Left renal pelvis (tissue), 4 donors: ENCODE measurements at places on chromosomes 4 and X.

- DNase-seq: no peak
Observed at GRCh38 chr4:7662507-7662846, 227.7 kb upstream of the PSAPL1 start.

- DNase-seq: no peak
Observed at GRCh38 chr4:143084566-143084965, 100.2 kb upstream of the USP38 start.

- DNase-seq: no peak
Observed at GRCh38 chr4:100289530-100289888, 99.2 kb upstream of the DDIT4L start.

- DNase-seq: no peak
Observed at GRCh38 chr4:62260254-62260653, 1060.1 kb downstream of the ADGRL3 start.

- no peak for DNase-seq
Observed at GRCh38 chr4:84870398-84871163, 95.9 kb downstream of the WDFY3 start.

- DNase-seq: peak; percentile 34
Observed at GRCh38 chrX:130024127-130024526, 41.7 kb downstream of the BCORL1 start.

GRCh38 chr4:10104211-10104990 lies 12.2 kb downstream of the WDR1 start:
- no peak for DNase-seq

DNA sequence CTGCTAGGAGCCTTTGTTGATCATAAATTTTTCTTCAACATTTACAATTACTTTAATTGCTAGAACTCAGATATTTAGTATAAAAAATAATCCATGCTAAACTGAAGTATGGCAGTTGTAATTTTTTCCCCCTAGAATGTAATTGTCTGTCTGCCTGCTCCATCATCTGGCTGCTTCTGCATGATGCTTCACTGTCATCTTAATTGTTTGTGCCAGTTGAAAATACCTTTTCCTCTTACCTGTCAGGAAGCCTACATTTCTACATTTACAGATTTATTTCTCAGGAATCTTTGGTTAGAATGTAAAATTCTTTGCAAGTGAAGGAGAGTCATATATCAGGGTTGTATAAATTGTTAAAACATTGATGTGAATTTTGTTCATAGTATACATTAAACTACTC lies 348.6 kb downstream of the GRXCR1 start:
- DNase-seq: no peak

DNA sequence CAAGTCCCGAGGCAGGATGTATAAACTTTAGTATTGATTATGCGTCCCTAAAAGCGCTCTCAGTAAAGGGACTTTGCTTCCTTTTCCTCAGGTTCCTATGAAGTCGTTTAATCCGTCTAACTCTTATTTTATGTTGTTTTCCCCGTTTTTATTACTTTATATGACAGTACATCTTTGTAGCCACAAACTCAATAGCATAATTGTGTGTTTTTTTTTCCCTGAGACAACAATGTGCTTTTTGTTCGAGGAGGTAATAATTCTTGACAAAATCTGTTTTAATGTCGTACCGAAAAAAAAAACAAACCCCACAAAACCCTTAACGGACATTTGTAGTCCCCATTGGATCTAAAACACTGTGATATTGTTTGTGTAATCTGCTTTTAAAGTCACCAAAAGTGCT lies 17.9 kb upstream of the PPP2R3B start:
- no peak for DNase-seq
